ENCODE measurements at places on chromosomes 2 and 18. TPM values are rescaled to one million over a fixed set of nuclear protein-coding genes. Genes with fewer than 3 reads are reported as not detected.

- DNase-seq, result no peak
Measured at GRCh38 chr2:121435790-121436189, 94.9 kb upstream of the RNU4ATAC start.

DNA sequence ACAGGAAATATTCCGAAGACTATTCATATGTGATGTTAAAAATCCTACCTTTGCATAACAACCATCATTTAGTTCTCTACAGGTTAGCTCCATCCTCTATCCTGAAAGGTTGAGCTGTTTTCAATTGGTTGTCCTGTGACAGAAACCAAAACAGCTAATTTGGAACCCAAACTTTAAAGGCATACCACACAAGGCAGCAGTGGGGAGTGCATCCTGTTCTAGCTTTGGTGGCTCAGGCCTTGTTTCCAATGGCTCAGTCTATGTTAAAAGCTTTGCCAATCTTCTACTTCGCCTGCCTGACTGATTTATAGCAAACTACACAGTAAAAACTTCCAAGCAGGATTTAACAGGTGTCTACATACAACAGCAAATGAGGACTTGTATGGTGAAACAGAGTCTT, 3.2 kb downstream of the CD226 start:
- DNase-seq, result no peak

DNA sequence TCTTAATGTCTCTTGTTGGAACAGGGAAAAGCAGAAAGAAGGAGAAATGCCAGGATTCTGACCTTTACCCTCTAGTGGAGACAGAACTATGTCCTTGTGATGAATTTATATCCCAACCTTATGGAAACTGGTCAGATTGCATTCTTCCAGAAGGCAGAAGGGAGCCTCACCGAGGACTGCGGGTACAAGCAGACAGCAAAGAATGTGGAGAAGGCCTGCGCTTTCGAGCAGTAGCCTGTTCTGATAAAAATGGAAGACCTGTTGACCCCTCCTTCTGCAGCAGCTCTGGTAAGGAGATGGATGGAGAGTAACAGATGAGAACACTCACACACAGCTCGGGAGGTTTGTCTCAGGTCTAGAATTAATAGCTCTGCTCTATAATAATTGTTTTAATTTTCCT, 552.7 kb upstream of the HNMT start:
- no peak for DNase-seq

- DNase-seq, result peak; percentile 80
Measured at GRCh38 chr2:150127995-150128394, 359.5 kb downstream of the RND3 start.

GRCh38 chr18:76451396-76452331, 43.4 kb downstream of the ZNF516 start:
- DNase-seq, result no peak

- no peak for DNase-seq
Measured at GRCh38 chr2:231640641-231641111, 48.0 kb downstream of the TEX44 start.

Gene EML6
- total RNA-seq, result 0.18 TPM

Gene ACP1
- 85.7 TPM for total RNA-seq

Gene REG3G
- total RNA-seq, result not detected

DNA sequence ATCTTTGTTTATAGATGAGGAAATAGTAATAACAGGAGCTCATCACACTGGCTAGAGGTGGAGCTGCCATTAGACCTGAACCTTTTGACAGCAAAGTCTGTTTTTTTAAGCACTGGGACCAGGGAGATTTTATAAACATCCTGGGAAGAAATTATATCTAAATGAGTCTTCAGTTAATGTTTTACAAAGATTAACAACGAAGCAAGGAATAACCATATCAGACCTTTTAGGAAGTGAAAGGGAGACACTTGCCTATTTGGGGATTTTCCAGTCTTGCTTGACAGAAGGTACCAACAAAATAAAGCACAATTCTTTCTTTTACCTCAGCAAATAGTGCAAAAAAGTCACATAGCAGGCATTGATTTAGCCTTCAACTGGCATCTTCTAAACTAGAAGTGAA, 777.0 kb downstream of the CPS1 start:
- DNase-seq, result no peak

- peak; percentile 18 for DNase-seq
Measured at GRCh38 chr18:49784427-49785185, 28.7 kb downstream of the ACAA2 start.

Gene PFN4
- total RNA-seq, result 0.28 TPM
